ENCODE measurements at places on chromosomes 5 and 9. TPM values are rescaled to one million over a fixed set of nuclear protein-coding genes. Genes with fewer than 3 reads are reported as not detected.

Gene PPP1R2B
- not detected for total RNA-seq

DNA sequence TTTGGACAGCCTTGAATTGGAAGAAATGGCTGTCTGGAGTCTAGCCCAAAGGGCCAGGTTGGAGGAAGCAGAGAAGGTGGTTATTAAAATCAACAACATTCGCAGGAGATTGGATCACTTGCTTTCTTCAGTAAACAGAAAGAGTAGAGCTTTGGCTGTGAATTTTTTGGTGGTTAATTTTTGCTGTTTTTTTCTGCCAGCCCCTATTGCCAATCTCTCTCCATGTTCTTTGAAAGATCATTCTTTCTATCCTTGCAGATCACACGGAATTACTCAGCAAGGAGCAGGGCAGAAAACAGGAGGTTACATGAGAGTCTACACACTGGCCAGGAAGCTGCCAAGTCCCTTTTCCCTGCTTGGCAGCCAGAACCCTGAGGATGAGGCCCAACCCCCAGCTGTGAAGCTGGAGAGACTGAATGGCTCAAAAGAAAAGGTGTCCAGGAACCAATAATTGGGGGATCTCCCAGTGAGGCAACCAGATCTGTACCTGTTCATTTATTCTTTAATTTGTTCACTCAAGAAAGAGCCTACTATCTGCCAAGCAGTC lies 13.0 kb downstream of the GLRX start:
- peaks cover 61% of the 10 kb centered on the region for H3K4me1 ChIP-seq
- DNase-seq = no peak
- H3K36me3 ChIP-seq = peaks cover 21% of the 10 kb centered on the region
- no peak overlapping the region for H3K4me3 ChIP-seq
- peak overlapping the region; percentile 40 for H3K27ac ChIP-seq
- H3K27me3 ChIP-seq = no peaks in the 10 kb centered on the region

DNA sequence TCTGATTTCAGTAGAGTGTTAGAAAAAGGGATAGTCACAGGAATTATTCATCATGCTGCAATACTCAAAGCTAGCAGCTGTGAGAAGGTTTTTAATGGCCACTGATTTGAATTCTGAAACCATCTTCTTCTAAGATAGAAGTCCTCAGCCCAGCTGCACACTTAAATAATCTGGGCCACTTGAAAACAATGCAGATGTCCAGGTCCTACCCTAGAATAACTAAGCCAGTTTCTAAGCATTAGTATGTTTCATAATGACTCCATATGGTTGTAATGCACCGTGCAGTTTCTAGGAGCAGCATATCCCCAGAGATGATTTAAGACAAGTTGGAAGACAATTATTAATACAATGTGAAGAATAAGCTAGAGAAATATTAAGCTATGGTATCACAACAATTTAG lies 159.9 kb upstream of the FBXL17 start:
- H3K4me1 ChIP-seq = no peaks in the 10 kb centered on the region
- no peaks in the 10 kb centered on the region for H3K27me3 ChIP-seq
- no peak for DNase-seq
- no peak overlapping the region for H3K4me3 ChIP-seq
- no peaks in the 10 kb centered on the region for H3K36me3 ChIP-seq
- no peak overlapping the region for H3K27ac ChIP-seq

Gene NMUR2
- not detected for total RNA-seq

Gene GPX3
- total RNA-seq = 855 TPM

Gene RNF180
- total RNA-seq = 12.2 TPM
